Activated CD8-positive, alpha-beta memory T cell treated with anti-CD3 and anti-CD28 coated beads, Interleukin-2, amount 10 ng/mL, durations not matched to agents 7 days and 5 days (primary cell): ENCODE measurements at places on chromosomes 5 and 9.
A peak's percentile ranks its signal among the peaks of the same experiment; 100 is the strongest.

GRCh38 chr5:170216257-170216864, 16.4 kb upstream of the C5orf58 start:
- no peak for DNase-seq

- DNase-seq, result no peak
Measured at GRCh38 chr9:94632737-94633136, 6.6 kb downstream of the FBP1 start.

- DNase-seq, result no peak
Measured at GRCh38 chr9:86069206-86069869, 30.0 kb downstream of the GOLM1 start.

- DNase-seq, result no peak
Measured at GRCh38 chr5:123028222-123028621, 8.3 kb downstream of the PPIC start.

DNA sequence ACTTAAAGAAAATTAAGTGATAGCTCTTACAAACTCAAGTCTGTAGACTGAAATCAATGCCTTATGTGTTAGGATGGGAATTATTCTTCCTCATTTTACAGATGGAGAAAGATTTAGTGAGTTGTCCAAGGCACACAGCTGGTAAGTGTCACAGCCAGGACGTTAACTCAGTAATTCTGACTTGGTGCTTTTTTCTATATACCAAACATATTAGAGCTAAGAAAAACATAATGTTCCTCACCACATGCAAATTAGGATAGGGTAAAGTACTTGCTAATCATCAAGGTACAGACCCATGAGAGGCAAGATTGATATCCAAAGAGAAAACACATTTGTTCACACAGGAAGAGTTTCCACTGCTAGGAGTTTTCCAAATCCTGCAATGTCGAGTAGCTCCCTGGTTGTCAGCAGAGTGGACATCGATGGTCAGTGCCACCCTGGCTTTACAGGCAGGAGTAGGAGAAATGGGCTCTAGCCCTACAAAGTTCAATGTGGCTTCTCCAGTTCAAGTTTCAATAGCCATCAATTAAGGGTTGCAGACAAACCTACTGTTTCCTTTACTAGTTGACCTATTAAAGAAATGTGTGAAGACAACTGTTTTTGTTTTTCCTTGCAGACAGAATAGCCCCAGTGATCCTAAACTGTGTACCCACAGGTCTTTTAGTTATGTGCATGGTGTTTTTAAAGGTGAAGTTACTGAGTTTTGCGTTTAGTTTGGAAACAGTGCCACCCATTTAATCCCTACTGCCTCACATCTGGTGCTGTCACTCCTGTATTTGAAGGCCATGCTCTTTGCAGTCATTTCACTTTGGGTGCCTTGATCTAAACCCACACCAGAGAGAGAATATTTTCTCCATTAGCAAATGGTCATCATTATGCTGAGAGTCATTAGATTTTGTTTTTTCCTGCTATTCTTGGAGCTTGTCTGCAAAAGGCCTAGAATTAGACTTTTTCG, 460.8 kb upstream of the SMARCA2 start:
- DNase-seq, result no peak

GRCh38 chr5:2591777-2592453, 159.6 kb downstream of the IRX2 start:
- no peak for DNase-seq

- peak; percentile 78 for DNase-seq
Measured at GRCh38 chr5:139633295-139634027, 14.7 kb upstream of the CXXC5 start.

GRCh38 chr5:150700246-150700593, 642 bp downstream of the RBM22 start:
- DNase-seq, result no peak

GRCh38 chr5:96439477-96440184, 6.6 kb upstream of the PCSK1 start:
- DNase-seq, result no peak

- DNase-seq, result no peak
Measured at GRCh38 chr9:32839013-32839885, 55.9 kb downstream of the TMEM215 start.

DNA sequence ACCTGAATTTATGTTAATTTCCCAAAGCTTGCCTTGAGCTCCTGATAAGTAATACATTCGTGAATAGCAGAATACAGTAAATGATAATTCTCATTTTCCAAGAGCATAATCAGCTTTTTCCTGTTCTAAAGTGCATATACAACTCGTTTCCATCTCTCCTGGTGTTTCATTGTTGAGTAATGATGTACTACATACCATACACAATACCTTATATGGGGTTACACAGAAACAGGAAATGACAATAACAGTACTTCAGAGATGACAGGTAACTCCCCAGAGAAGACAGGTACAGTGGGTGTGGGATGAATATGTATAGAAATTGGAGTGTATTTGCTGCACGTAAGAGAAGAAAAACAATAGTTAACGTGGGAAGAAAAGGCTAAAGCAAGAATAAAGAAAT, 287.1 kb downstream of the TENT4A start:
- DNase-seq, result no peak

GRCh38 chr9:91933556-91934352, 16.3 kb downstream of the ROR2 start:
- DNase-seq, result no peak

GRCh38 chr9:130487500-130487899, 42.7 kb downstream of the ASS1 start:
- DNase-seq, result no peak

GRCh38 chr9:37371565-37372464, 50.7 kb upstream of the GRHPR start:
- no peak for DNase-seq

DNA sequence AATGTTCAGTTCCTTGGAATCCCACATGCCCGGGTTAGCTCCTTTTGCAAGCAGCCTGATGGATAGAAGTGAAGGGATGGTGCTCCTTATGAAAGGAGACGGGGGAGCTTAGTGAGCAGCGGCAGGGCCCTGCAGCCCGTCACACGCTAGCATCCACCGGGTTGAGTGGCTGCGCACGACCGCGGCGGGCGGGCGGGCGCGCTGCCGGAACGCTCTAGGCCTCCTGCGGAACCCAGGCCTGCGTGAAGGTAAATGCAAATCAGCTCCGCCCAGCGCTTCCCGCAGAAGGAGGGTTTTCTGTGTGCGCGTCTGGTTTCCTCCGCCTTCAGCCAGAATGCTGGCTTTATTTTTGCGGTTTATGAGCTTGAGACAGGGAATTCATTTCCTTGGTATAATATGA, 19.8 kb downstream of the IL12B start:
- no peak for DNase-seq

GRCh38 chr5:150764530-150764929, 5.7 kb upstream of the DCTN4 start:
- no peak for DNase-seq

GRCh38 chr9:126869368-126869767, 8.9 kb downstream of the ZBTB34 start:
- DNase-seq, result no peak

GRCh38 chr9:81716409-81716808, 27.1 kb upstream of the TLE1 start:
- no peak for DNase-seq

DNA sequence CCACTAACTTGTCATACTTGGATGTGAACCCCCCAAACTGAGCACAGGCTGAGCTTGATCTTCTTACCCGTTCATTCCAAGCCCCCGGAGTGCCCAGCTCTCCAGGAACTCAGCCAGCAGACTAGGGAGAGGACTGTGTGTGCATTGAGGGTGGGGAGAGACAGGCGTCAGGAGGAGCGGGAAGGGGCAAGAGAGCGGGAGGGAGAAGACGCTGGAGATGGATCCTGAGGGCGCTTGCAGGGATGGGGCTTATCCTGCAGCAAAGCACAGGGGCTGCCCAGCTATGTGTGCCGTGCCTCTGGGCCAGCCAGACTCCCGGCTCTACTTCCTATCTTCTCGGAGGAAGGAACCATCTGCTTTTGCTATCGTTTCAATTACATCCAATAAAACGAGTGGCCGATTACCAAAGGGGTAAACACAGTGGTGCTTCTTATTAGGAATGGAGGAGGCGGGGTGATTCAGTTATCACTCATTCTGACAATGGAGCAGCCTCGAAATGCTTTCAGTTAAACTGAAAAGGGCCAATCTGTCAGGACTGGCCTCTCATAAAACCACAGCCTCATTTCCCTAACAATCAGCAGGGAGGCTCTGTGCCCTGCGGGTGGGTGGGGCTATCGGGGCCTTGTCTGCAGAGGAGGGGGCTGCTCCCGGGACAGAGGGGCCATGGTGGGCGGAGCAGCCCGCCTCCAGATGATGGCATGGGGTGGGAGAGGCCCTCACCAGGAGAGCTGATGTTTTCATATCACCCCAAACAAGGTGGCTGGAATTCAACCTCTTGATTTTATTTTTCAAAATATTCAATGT, 168.2 kb downstream of the DAB2IP start:
- DNase-seq, result no peak

GRCh38 chr5:138241688-138242571, 28.8 kb upstream of the CDC23 start:
- no peak for DNase-seq

- DNase-seq, result no peak
Measured at GRCh38 chr9:111187376-111187775, 142.6 kb downstream of the OR2K2 start.

DNA sequence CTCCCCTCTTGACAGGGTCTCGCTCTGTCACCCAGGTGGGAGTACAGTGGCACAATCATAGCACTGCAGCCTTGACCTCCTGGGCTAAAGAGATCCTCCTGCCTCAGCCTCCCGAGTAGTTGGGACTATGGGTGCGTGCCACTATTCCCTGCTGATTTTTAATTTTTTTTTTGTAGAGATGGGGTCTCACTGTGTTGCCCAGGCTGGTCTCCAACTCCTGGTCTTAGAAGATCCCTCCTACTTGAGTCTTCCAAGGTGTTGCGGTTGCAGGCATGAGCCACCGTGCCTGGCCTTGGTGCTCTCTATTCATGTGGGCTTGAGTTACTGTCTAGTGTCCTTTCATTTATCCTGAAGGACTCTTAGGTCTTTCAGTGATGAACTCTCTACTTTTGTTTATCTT, 24.1 kb downstream of the EHMT1 start:
- no peak for DNase-seq

DNA sequence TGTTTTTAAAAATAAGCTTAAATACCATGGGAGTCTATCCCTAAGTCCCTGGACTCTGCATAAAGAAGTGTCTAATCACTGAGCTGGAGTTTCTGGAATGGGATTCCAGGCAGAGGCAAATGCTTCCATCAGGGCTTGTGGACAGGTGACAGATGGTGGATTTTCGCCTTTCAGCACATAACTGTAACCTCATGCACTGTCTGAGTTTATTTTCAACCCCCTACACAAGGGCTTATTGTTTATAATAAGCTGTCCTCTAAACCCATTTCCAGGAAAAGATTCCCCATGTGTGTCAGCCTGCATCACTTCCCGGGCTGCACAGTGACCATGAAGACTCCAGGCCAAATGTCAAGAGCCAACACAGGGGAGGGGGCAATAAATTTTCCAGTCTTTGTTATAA, 264.0 kb downstream of the PIK3R1 start:
- DNase-seq, result no peak

DNA sequence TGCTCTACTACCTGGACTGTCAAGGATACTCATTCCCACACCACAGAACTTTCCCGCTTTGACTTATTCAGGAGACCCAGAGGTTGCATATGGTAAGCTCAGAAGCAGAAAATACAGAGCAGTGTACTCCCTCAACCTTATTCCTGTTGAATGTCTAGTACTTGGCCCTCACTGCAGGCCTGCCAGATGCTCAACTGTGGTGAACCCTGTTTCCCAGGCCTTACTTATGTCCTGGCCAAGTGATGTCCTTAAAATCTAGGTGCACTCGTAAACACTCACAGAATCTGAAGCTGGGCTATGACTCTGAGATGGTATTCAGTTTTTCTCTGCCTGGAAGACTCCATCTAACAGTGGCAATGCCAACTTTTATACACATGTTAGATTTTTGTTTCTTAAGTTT, 21.0 kb downstream of the DIAPH1 start:
- DNase-seq, result no peak

DNA sequence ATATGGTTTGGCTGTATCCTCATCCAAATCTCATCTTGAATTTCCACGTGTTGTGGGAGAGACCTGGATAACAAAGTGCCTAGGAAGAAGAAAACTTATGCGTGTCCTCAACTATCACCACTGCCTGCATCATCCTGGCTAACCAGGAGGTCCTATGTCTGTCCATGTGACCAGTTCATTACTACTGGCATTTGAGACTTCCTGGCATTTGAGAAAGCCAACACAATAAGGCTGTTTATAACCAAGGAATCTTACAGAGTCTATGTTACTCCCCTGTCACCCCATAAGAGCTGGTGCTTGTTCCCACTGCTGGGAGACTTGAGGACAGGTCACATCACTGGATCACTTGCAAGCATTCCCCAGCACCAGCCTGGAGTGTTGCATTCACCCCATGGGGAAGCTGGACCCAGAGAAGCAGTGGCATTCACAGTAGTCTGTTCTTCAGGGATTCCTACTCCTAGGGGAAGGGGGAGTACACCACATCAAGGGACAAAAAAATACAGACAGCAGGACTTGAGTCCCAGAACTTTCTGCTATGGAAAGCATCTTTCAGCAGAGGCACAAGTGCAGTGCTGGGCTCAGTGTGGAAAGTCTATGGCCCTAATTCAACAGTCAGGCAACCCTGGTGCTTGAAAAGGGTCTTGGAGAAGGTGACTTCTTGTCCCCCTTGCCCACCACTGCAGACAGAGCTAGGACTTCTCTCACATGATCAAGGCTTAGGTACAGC, 717.1 kb downstream of the SEMA5A start:
- no peak for DNase-seq

DNA sequence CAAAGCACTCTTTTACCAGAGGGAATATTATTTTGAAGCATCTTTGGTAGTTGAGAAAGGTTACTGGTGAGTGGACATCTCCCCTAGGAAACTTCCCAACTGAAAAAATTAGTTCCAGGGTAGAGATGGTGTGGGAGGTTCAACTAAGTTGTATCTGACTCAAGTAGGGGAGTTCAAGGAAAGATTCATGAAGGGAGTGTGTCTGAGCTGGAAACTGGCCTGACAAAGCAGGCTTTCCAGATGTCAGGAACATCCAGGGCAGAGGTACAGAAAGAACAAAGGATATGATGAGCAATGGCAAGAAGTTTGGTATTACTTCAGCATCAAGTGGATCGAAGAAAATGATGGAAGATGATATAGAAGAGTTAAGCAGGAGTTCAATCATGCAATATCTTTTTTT, 458.0 kb upstream of the RIOK2 start:
- no peak for DNase-seq
